ENCODE measurements at places on chromosomes 16 and 17.

DNA sequence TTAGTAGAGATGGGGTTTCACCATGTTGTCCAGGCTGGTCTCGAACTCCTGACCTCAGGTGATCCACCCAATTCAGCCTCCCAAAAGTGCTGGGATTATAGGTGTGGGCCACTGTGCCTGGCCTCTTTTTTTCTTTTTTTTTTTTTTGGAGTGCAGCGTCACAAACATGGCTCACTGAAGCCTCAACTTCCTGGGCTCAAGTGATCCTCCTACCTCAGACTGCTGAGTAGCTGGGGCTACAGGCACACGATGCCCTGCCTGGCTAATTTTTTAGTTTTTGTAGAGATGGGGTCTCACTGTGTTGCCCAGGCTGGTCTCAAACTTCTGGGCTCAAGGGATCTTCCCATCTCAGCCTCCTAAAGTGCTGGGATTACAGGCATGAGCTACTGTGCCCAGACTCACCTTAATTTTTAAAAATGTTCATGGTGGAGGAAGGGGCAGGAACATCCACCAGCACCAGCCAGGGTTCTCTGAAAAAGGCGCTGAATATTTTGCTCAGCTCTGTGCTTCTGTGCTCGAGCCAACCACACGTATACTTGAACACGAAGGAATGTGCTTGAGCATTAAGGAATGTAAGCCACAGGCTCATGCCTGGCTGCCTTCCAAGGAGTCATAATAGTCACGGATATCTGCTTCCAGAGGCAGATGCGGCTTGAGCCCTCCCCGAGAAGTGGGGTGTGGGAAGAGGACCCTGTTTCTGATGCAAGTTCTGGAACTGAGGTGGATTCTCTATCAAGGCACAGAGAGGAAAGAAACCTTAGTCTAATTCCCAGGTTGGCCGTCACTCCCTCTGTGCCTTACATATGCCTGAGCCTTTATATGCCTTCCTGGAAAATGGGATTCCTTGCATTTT is 65.5 kb upstream of the CREBBP start:
- no peaks in the 10 kb centered on the region for H3K27me3 ChIP-seq
- no peak overlapping the region for H3K4me3 ChIP-seq
- H3K27ac ChIP-seq: peak overlapping the region; percentile 74
- H3K4me1 ChIP-seq: peaks cover 39% of the 10 kb centered on the region
- H3K36me3 ChIP-seq: no peaks in the 10 kb centered on the region

GRCh38 chr16:57871456-57871855 is 69.2 kb upstream of the KIFC3 start:
- H3K27ac ChIP-seq: no peak overlapping the region
- H3K4me3 ChIP-seq: no peak overlapping the region
- H3K36me3 ChIP-seq: no peaks in the 10 kb centered on the region
- H3K4me1 ChIP-seq: no peaks in the 10 kb centered on the region

DNA sequence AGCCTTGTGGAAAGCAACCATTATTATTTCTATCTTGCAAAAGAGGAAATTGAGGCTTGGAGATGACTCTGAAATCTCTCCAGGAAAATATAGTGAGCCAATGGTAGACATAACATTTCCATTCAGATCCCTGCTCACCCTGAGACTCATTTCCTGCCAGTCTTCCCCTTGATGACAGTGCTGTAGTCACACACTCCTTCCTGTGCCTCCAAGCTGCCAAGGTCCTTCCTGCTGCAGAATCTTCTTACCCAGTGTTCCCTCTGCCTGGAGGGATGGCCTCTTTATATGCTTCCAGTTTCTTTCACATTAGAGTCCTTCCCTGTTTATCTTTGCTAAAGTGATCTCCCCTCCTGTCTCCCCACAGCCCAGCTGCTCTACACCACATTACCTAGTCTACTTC is 648.1 kb downstream of the TOX3 start:
- no peak for DNase-seq
- no peaks in the 10 kb centered on the region for H3K27me3 ChIP-seq
- H3K4me3 ChIP-seq: no peak overlapping the region
- H3K4me1 ChIP-seq: no peaks in the 10 kb centered on the region
- no peak overlapping the region for H3K27ac ChIP-seq

- H3K4me1 ChIP-seq: no peaks in the 10 kb centered on the region
- H3K4me3 ChIP-seq: no peak overlapping the region
- DNase-seq: no peak
- H3K36me3 ChIP-seq: no peaks in the 10 kb centered on the region
- peaks cover 28% of the 10 kb centered on the region for H3K27me3 ChIP-seq
Observed at GRCh38 chr16:55736671-55737070, 80.9 kb downstream of the SLC6A2 start.

Measured in esophagus muscularis mucosa (tissue), 4 donors.